Kidney epithelial cell (primary cell): ENCODE measurements at places on chromosomes 6 and 20. TPM values are rescaled to one million over a fixed set of nuclear protein-coding genes. Genes with fewer than 3 reads are reported as not detected.

DNA sequence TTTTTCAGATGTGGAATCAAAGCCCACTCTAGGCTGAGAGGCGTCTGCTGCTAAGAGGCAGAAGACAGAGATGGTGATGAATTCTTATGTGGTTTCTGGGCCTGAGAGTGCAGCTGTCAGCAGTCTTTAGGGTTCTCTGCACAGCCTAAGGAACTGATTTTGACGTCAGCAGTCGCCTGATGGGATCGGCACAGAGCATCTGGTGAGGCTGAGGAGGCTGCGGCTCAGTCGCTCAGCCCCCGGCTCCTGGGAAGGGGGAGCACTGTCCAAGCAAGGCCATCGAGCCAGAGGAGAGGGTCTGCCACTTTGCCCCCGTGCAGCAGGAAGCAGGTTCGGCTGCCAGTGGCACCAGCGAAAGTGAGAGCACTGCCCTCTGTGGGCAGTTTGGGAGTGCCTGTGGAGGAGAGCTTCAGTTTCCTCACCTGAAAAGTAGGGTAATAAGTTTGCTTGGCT, 92.5 kb downstream of the TCP11 start:
- no peak for DNase-seq

Gene SMPDL3A
- 6.3 and 6.8 TPM in 2 replicates for total RNA-seq

GRCh38 chr20:13449868-13450434, 188.8 kb downstream of the TASP1 start:
- no peak for DNase-seq

GRCh38 chr20:20143646-20144045, 91.3 kb downstream of the CFAP61 start:
- DNase-seq: no peak

Gene COL9A1
- not detected in 2 replicates for total RNA-seq

DNA sequence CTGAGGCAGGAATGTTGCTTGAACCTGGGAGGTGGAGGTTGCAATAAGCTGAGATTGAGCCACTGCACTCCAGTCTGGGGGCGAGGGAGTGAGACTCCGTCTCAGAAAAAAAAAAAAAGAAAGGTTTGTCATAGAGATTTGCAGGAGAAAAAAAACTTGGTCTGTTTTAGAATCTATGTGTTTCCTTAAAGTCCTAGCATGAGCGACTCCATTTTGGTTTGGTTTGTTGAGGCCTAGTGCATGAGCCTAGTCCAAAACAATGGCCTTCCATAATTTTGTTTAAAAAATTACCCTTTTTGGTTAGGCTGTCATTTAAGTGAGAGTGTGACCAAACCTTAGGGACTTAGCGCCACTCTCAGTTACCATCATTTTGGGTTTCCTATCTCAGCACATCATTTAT, 8.2 kb upstream of the GNMT start:
- no peak for DNase-seq

- DNase-seq: peak; percentile 10
Observed at GRCh38 chr20:18705490-18705889, 108.1 kb upstream of the SCP2D1 start.

GRCh38 chr6:166595061-166595780, 8.7 kb upstream of the RAMACL start:
- DNase-seq: peak; percentile 69

DNA sequence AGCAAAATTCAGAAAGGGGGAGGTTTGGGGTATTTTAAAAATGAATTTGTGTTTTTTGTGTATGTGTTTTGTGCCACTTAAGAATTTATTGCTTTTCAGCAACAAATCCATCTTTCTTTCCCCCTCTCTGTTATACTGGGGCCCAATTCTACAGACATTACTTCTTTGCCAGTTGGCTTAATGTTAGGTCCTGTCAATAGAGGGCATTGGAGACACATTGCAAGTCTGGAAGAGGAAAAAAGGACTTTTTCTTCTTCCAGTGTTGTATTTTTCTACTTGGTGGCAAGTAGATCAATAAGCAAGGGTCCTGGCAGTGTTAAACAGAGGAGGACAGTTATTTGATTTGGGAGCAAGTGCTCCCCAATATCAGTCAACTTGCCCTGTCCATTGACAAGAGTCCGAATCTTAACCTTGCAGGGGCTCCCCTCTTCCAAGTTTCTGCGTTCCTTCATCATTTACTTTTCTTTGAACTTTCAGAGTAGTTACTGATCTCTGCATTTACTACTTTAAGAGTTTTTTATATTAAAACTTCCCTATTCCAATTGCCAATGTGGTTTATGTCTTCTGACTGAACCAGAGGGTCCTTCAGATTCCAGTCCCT, 23.4 kb downstream of the SCML4 start:
- no peak for DNase-seq

DNA sequence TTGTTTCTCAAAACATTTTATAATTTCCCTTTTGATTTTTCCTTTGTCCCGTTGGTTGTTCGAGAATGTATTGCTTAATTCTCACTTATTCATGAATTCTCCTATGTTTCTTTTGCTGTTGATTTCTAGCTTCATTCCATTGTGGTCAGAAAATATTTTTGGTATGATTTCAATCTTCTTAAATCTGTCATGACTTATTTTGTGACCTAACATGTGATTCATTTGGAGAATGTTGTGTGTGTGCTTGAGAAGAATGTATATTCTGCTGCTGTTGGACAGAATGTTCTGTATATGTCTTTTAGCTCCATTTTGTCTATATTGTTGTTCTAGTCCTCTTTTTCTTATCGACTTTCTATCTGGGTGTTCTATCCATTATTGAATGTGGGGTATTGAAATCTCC, 286.2 kb upstream of the RNF217 start:
- DNase-seq: peak; percentile 5

DNA sequence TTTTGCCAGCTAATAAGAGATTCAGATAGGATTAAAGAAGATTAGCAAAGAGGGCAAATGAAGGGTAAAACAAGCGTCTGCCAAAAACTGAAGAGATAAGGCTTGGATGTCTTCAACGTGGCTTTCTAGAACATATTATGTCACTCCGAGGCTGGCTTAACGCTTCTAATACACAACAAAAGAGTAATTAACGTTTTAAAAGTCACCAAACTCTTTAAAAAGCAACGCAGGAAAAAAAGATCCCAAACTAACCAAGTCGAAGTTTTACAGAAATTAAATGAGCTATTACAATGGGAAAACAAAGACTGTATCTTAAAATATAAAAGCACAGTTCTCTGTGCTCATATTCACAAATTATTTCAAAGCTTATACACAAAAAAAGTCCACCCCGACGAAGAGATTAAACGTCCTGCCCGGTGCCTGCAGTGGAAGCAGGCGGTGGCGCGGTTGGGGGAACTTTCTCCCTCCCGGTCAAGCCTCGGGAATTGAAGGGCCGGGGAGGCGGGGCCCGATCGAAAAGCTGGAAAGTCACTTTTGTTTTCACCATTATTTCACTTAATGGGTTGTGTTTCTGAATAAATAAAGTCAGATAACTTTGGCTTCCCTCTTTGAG, 1.2 kb downstream of the MAK start:
- no peak for DNase-seq

DNA sequence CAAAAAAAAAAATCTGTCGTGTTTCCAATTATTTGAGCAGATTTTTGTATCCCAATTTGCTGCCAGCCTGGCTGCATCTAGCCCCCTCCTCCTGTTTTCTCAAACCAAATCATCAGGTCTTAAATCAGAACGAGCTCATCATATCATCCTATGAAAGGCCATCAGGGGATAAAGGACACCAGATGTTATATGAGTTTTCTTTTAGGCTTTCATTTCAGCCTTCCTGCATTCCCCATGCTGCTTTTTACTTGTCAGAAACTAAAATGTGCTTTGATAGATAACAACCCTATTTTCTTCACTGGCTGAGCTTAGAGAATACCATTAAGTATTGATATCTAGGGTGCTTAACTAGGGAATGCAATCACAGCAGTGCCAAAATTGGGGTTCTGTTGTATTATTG, 968.4 kb upstream of the SLC35B3 start:
- no peak for DNase-seq

Gene COL21A1
- total RNA-seq: not detected in 2 replicates

Gene GRM1
- under 0.01 TPM in 1 of 2 replicates, not detected in the other for total RNA-seq

Gene GSTA1
- not detected in 2 replicates for total RNA-seq

Gene DUSP15
- total RNA-seq: 4.1 and 4.5 TPM in 2 replicates

DNA sequence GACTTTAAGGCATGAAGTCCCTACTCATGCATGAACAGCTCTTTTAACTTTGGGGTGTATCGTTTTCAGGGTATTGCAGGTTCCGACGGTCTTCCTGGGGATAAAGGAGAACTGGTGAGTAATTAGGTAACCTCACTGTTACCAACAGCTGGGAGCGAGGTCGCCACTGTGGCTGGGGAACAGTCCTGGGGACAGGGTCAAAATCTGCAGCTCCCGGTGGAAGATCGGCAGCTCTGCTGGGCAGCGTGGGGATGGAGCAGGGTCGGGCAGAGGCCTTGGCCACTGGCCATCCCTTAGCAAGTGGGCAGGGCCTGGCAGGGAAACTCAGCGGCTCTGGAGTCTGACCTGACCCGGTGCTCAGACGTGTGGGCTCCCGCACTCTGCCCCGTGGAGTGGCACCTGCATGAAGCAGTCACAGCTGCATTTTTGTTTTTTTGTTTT, 16.1 kb downstream of the COL9A3 start:
- DNase-seq: no peak

DNA sequence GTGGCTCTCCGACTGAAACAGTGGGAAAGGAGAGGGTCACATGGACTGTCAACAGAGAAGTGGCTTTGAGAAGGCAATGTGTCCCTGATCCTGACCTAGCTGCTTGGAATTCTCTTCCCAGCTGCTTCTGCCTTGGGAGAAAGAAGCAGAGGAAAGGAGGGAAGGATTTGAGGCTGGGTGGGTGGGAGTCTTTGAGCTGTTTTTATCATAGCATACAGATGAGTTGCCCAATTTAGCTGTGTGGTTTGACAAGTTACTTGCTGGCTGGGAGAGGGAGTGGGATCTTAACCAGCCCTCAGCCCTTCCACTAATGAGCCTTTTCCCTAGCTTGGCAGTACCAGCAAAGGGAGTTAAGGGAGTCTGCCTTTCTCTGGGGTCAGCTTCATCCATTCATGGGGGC, 51.1 kb upstream of the MYL9 start:
- DNase-seq: no peak

DNA sequence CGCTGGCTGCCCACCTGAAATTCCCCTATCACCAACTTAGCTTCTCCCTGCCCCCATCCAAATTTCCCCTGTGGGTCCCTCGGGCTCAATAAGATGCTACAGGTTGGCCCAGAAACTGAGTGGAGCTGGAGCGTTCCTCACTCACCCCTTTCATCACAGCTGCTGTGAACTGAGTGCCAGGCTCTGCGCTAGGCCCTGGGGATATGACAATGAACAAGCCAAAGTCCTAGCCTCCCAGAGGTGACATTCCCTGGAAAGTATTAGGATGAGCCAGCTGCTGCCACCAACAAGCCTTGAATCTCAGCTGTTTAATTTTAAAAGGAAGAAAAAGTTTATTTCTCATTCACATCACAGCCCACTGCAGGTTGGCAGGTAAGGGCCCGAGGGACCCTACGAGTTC, 86.6 kb upstream of the EYA2 start:
- DNase-seq: no peak

Gene MRPL2
- total RNA-seq: 38.6 and 43.7 TPM in 2 replicates

DNA sequence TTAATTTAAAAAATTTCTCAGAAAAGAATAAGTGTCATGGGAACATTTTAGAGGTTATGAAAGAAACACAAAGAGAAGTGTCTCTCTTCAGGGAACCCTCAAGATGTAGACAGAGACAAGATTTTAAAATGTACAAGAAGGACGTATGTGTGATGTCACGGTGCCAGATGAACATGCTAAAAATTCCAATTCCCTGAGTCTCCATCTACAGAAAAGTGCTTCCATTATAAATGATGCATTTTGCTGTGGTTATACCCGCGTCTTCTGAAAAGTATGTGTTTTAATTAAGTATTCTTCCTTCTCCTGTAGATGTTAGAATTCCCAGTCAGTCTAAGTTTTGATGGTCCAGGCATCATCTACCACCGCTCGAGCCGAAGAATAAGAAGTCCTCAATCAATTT, 489.1 kb downstream of the PREX1 start:
- DNase-seq: no peak

Gene NAA20
- total RNA-seq: 53.6 and 54.9 TPM in 2 replicates

DNA sequence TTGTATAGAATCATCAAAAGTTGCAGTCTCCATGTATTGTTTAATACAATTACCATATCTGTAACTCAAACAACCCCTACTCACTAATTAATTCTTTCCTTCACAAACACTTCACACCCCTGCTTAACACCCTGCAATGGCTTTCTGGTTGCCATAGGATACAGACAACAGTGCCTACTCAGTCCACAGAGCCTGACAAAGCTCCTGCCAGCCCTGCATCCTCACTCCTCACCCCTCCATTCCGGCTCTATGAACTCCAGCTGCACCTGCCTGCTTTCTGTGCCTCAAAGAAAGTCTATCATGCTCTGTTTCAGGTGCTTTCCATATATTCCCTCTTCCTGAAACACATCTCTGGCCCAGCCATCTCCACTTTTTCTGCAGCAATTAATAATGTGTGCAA, 253.4 kb downstream of the HACE1 start:
- DNase-seq: no peak
